Mesenteric fat pad (tissue), 1 donor: ENCODE measurements at places on chromosomes 6 and 20.
A peak's percentile ranks its signal among the peaks of the same experiment; 100 is the strongest.

GRCh38 chr6:69917834-69918233 lies 51.5 kb downstream of the COL19A1 start:
- DNase-seq: no peak

GRCh38 chr6:137871291-137871690 lies 4.2 kb downstream of the TNFAIP3 start:
- DNase-seq: no peak

- DNase-seq: no peak
These were observed 1.7 kb downstream of the DIDO1 start for GRCh38 chr20:62924442-62925075.

- peak; percentile 81 for DNase-seq
These were observed 9.2 kb upstream of the SDCBP2 start for GRCh38 chr20:1338096-1338495.

- DNase-seq: no peak
These were observed 163.6 kb downstream of the LAMA2 start for GRCh38 chr6:129046526-129046925.

- DNase-seq: no peak
These were observed 344.1 kb upstream of the MARCKS start for GRCh38 chr6:113513086-113513485.

- DNase-seq: no peak
These were observed 307.8 kb downstream of the ZFAND3 start for GRCh38 chr6:38127284-38127683.

DNA sequence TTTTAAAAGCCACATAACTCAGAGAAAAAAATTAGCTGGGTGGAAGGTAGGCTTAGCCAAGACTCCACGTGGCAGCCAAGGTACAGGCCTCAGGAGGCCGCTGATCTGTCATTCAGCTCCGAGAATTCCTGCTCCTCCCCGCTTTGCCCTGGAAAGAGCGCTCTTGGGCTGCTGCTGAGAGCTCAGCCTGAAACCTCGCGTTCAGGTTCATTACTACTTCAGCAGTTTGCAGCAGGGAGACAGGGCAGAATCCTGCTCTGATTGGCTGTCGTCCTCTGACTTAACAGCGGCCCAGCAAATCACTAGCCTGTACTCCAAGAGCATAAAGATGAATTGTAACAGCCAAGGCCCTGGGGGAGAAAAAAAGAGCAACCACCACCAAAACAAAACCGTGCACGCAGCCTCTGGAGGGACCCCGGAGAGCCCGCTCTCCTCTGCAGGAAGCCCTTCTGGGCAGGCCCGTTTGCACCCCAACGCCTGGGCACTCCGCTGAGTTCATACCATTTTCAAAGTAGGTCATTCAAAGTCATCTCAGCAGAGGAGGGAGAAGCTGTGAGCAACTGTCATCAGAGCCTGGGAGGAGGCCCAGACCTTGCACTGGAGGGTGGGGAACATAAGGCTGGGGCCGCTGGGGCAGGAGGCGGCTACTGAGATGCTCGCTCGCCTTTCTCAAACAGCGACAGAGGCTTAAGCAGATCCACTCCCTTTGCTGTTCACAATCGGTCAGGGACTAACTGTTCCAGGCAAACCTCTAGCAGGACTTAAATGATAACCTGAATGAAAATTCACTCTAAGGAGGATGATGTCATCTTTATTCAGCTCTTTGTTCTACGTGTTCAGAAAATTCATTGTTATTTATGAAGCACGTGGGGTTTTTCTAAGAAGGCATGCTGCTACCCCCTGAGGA lies 42.3 kb upstream of the ATXN1 start:
- no peak for DNase-seq

DNA sequence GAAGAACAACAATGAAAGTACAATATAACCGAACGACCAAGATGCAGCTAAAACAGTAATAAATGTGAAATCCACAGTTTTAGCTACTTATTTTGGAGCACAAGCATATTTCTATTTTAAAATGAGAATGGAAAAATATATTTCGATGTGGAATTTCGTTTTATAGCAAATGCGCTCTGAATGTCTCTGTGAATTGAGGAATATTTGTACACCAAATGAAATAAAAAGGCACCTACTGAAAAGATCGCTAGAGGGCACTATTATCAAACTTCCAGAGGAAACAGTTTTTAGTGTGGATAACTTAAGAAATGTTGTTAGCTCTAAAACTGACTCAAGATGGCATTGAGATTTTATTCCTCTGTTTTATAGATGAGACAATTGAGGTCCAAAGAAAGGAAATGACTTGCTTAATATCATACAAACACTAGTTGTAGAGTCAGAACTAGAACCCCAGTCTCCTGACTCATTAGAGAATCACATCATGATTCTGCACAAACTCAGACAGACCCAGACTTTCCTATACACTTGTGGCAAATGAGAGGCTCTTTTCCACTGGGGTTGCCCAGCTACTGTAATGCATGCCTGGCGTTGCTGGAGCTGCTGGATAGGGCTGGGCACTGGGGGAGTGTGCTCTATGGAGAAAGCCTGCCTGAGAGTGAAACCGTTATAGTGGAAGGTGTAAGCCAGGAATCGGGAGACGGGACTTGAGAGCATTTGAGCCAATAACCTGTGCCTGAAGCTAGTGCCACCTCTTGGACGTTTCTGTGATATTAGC lies 51.9 kb downstream of the GCLC start:
- no peak for DNase-seq

GRCh38 chr6:41535766-41536165 lies 10.4 kb upstream of the FOXP4 start:
- no peak for DNase-seq

DNA sequence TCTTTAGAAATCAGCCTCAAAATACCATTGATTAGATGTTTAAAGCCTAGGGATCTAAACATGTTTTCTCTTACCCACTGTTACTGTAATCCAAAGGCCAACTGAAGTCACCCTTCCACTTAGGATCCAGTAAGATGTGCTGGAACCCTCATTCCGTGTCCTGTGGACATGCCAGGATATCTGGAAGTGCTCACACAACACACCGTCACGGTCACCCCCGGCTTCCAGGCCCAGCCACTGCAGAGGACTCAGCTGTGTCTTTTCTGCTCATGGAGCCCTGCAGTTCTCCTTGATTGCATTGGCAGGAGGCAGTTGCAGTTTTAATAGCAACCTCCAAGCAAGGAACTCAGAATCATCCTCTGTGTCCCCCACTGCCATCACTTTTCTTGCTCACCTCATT lies 93.3 kb downstream of the CAP2 start:
- no peak for DNase-seq

DNA sequence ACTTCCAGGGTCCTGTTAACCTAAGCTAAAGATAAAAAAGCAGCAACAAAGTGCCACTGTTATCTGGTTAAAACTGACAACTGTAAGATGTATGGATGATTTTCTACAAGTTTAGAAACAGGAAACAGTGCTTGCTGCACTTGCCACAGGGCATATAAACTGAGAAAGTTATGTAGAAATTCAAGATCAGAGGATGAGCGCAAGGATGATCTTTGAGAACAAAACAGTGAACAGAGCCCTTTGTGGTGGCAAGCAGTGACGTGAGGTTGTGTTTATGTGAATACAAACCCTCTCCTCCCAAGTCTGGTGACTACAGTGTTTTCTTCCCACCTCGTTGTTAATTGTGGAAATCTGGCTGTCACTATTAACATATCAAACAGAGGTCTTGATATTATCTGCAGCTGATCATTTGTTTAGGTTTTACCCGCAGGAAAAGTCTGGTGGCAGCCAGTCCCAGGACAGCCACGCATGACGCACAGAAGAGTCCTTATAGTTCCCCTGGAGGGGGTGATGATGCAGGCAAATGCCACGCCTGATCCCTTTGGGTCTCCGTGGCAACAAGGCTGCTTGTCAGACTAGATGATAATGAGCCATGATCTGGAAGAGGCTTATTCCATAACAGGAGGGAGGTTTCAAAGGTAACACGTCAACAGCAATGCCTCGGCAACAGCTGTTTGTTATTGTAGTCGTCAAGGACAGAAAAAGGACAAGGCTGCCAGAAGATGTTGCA lies 43.1 kb upstream of the TNFAIP3 start:
- no peak for DNase-seq

DNA sequence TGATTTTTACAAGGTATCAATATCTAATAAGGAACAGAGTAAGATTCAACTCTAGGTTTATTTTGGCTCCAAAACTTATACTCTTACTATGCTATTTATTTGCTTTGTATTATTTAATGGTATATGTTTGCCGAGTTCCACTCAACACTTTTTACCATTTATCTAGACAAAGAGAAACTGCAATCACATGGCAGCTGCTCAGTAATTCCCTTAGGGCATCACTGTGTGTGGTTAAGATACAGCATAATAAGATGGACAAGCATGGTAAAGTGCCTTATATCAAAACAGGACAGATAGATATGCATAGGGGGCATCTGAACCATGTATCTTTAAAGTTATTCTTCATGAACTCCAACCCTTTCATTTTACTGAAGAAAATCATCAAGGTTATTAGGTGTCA lies 483.0 kb upstream of the ID4 start:
- no peak for DNase-seq
